ENCODE measurements at places on chromosomes 7 and 10. TPM values are rescaled to one million over a fixed set of nuclear protein-coding genes. Genes with fewer than 3 reads are reported as not detected.

OR2A1 gene
- polyA plus RNA-seq: not detected

GSAP gene
- 7.5 TPM for polyA plus RNA-seq

EPHB6 gene
- 0.51 TPM for polyA plus RNA-seq

TAF5 gene
- polyA plus RNA-seq: 2.3 TPM

GRCh38 chr10:17802976-17803375, 6.2 kb upstream of the MRC1 start:
- DNase-seq: no peak

- no peak for DNase-seq
These were observed 27.8 kb downstream of the GSDME start for GRCh38 chr7:24729365-24730017.

DNA sequence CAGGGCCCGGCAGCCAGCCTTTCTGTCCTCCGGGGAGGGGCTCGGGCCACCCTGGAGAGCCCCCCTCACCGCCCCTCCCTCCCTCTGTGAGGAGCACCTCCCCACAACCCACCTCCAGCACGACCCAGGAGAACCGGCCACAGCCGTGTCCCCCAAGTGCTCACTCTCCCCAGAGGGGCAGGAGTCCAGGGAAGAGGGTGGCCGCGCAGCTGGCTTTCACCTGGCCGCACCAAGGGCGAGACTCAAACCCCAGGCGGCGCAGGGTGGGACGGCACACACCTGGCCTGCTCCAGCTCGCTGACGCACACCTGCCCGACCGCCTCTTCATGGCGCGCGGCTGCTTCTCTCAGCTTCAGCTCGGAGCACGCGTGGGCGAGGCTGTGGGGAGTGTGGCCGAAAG, 73.4 kb downstream of the CFAP46 start:
- no peak for DNase-seq

DNA sequence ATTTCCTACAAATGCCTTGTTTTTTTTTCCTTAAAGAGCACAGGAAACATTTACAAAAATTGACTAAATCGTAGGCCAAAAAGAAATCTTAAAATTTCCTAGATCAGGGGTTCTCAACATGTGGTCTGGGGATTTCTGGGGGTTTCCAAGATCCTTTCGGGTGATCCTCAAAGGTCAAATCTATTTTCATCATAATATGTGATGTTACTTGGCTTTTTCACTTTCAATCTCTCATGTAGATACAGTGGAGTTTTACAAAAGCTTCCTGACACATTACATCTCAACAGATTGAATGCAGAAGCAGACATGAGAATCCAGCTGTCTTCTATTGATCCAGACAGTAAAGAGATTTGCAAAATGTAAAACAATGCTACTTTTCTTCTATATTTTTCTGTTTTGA, 497.3 kb downstream of the INHBA start:
- DNase-seq: no peak

- no peak for DNase-seq
These were observed 68.2 kb downstream of the SLC13A1 start for GRCh38 chr7:123131556-123131955.
